ENCODE measurements at places on chromosomes 2 and 18.
A peak's percentile ranks its signal among the peaks of the same experiment; 100 is the strongest.

DNA sequence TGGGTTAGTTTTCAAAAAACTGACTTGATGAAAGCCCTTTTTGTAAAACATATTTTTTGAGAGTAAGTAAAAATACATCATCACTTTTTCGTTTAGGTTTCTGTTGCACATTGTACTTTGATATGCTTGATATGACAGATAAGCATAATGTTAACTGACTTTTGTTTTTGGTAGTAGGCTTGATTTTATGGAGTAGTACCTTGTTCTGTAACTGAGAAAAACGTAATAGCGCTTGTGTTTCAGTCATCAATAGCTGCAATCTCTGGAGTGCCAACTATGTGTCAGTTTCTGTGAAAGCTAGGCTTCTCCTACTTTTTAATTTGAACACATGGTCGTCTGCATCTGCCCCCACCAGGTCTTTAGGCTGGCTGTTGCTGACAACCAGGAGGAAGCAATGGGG, 1.3 kb downstream of the LCLAT1 start:
- DNase-seq, result no peak

DNA sequence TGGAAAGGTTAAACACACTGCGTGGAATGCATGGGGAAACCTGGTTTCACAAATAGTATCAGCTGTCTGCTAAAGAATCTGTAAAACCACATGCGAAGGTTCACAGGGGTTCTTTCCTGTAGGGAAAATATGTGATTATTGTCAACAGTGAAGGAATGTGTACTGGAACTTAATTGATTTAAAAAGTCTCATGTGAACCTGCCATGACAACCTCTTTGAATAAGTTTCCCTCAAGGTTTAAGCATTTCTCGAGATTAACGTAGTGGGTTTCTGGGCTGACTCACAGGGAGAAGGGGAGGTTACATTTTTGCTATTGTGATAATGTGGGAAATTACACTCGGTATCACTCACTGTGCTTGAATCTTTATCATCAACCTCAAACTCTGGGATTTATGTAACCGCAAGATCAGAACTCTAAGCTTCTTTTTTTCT, 28.2 kb upstream of the IL1R1 start:
- no peak for DNase-seq

- DNase-seq, result no peak
Observed at GRCh38 chr2:65615602-65616001, 183.2 kb upstream of the SPRED2 start.

- no peak for DNase-seq
Observed at GRCh38 chr2:239689410-239689809, 288.6 kb upstream of the HDAC4 start.

DNA sequence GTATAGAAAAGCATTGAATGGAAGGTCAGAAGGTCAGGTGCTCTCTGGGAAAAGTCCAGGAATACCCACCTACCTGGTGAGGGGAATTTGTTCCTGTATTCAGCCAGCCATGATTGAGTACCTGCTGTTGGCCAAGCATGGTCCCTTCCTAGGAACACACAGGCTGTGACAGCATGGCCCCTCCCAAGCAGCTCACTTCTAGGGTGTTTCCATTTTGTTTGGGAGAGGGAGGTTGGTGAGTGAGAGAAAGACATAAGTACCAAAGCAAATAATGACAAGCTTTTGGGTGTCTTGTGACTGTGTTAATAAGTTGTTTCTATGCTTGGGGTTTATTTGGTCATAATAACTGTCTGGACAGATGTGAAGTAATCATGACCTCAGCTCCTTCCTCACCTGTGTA, 46.3 kb downstream of the CABLES1 start:
- DNase-seq, result no peak

DNA sequence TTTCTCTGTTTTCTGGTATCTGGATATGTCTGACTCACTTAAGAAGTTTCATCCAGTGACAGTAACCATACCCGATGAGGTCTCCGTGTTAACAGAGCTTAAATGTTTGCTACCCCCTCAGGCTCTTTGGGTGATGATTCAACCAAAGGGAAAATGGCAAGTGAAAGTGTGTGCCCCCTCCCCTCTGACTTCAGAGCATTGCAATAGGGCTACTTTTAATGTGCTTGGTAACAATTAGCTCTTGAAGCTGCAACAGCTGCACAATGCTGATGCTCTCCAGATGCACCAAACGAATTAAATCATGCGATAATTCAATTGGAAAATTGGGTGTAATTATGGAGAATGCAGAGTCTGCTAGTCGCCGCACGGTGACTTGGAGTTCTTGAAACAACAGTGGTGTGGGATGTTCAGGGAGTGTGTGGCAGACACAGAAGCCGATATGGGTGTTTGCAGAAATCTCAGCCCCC, 270.7 kb downstream of the ALK start:
- DNase-seq, result no peak

DNA sequence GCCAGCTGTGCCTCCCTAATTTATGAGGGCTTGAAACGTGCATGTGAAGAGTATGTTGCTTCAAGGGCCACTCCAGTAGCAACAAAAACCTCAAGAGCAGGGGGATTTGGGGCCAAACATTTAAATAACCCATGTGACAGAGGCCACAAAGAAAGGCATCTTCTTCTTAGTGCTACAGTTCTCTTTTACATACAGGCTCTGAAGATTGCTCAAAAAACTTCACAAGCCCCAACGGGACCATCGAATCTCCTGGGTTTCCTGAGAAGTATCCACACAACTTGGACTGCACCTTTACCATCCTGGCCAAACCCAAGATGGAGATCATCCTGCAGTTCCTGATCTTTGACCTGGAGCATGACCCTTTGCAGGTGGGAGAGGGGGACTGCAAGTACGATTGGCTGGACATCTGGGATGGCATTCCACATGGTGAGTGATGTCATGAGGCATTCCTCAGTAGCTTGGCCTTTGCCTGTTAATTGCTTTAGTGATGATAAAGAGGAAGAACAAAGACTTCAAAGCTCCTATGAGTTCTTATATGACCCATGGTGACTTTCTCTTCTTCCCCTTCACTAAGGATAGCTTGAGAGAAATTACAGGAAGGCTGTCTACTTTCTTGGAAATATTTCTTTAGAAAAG, 40.1 kb downstream of the NRP2 start:
- no peak for DNase-seq

- no peak for DNase-seq
Observed at GRCh38 chr2:31296641-31297287, 62.8 kb downstream of the EHD3 start.

GRCh38 chr18:76426737-76427305, 68.2 kb downstream of the ZNF516 start:
- DNase-seq, result no peak

GRCh38 chr2:28049899-28050298, 159.4 kb downstream of the BABAM2 start:
- DNase-seq, result no peak

DNA sequence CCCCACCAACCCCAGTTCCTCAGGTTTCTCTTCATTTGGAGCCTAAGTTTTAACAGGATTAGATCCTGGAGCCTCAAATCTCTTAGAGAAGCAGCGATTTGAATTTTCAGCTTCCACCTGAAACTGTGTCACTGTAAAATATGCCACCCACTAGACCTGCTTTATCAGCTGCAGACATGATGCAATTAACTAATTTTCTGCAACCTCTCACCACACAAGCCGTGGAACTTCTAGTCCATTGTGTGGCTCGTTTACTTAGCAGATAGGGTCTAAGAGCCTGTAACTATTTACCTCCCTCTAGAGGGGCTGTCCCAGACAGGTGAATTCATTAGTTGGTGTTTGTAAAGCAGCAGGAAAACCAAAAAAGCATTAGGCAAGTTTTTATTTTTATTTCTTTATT, 31.6 kb upstream of the FZD5 start:
- no peak for DNase-seq

GRCh38 chr2:43248621-43249020, 22.2 kb upstream of the ZFP36L2 start:
- no peak for DNase-seq

- no peak for DNase-seq
Observed at GRCh38 chr2:222410534-222410933, 13.8 kb upstream of the SGPP2 start.

DNA sequence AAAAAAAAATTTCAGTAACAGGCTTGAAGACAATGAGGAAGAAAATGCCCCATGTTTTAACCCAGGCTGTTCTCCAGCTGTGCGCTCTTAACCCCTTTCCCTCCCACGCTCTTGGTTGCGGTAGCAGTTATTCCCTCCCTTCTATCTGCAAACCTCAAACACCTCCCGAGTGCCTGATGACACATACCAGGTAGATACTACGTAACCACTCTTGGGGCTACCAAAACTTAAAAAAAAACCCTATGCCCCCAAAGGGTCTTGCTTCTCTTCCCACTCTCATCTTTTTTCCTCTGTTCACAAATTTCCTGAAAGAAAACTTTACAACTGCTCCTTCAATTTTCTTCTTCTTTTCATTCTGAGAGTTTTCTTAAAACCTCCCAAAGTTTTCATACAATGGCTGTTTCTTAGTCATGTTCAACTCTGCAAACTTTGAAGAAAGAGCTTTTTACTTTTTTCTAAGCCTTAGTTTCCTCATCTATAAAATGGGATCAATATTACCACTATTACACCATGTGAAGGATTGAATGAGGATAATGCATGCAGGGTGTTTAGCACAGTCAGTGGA, 4.9 kb upstream of the DRC1 start:
- DNase-seq, result peak; percentile 12

DNA sequence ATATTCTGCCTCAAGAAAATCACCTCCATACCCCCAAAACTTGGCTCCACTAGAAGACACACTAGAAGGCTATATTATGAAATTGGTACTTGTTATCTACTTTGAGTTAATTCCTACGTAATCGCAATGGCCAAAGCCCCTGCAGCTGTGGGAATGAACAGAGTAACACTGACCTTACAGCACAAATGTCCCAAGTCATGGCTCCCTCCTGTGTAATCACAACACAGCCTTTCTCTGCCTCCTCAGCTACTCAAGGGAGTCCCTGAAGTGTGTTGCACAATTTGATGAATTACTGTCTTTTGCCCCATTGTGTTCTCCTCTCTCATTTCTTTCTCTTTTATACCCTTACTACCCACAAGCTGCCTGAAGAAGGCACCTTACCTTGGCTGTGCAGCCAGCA, 375.2 kb downstream of the ARHGAP15 start:
- no peak for DNase-seq

DNA sequence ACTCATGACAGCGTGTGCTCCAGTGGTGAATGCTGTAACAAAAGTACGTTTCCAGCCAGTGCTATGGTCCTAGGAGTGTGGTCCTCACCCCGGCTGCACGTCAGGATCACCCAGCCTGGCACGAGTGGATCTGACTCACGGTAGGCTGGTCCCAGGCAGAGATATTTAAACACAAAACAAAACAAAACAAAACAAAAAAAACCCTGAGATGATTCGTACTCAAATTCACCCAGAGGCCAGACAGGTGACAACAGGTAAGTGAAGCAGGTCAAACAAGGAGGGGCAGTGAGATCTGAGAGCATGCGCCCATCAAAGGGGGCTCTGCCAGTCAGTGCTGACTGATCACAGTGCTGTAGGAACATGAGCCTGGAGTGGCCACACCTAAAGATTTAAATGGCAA, 43.2 kb downstream of the C2orf76 start:
- no peak for DNase-seq

DNA sequence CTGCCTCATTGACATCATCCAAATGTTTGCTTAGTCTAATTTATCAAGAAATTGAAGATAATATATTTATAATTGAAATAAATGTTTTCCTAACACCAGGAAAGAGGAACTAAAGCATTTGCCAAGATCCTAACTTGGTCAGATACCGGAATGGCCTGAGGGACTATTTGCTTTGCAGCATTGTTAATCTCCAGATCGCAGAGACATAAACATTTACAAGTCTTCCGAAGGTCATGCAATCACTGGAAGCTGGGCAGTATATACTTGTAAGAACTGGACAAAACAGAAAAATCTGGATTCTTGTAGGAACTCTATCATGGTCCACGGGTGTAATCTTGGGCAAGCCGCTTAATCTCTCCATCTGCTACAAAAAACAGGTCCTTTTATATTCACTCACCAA, 42.2 kb downstream of the CYBRD1 start:
- no peak for DNase-seq

- no peak for DNase-seq
Observed at GRCh38 chr18:51066273-51066672, 36.3 kb downstream of the SMAD4 start.

- DNase-seq, result no peak
Observed at GRCh38 chr2:201907563-201907881, 101.2 kb downstream of the CDK15 start.

- DNase-seq, result no peak
Observed at GRCh38 chr2:29627279-29627711, 294.1 kb downstream of the ALK start.

DNA sequence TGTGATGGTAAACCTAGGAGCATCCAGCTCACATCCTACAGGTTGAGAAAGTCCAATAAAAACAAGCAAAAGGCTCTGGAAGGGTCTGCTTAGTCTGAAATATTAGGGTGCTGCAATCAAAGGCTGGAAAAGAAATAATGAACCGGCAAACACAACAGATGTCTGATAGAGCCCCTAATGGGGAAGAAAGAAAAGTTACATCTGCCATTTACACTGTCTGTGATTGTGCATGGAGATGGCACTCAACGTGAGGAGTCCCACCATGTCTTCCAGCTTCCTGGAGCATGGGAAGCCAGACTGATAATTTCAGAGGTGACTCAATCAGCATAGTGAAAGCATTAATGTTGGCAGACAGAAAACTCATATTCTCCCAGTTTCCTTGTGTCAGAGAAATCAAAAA, 307.8 kb downstream of the EPHA4 start:
- DNase-seq, result no peak

DNA sequence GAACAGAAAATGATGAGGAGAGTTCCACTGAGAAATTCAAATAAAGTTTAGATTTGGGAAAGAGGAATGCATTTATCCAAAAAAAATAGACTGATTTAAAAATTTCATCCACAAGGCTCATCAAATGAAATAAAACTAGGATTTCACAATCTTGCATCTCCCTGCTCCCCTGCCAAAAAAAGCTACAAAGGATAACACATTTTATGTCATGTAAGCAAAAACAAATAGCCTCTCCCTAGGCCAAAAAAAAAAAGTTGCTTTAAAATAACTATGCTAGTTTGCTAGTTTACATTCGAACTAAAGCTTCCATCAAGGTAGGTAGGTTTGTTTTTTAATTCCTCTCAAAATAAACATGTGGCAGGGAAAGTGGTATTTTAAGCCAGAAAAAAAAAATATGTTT, 465.5 kb upstream of the ID2 start:
- DNase-seq, result no peak

- no peak for DNase-seq
Observed at GRCh38 chr2:69073928-69074570, 61.1 kb downstream of the ANTXR1 start.

- DNase-seq, result no peak
Observed at GRCh38 chr2:160932960-160933359, 227.3 kb upstream of the TANK start.

GRCh38 chr2:174762464-174762863, 1.8 kb downstream of the CHRNA1 start:
- no peak for DNase-seq

All from stimulated activated CD4-positive, alpha-beta T cell treated with anti-CD3 and anti-CD28 coated beads, Interleukin-4, amount 100 ng/mL, for 4 hours (primary cell).